ENCODE measurements at places on chromosomes 12 and 14.

DNA sequence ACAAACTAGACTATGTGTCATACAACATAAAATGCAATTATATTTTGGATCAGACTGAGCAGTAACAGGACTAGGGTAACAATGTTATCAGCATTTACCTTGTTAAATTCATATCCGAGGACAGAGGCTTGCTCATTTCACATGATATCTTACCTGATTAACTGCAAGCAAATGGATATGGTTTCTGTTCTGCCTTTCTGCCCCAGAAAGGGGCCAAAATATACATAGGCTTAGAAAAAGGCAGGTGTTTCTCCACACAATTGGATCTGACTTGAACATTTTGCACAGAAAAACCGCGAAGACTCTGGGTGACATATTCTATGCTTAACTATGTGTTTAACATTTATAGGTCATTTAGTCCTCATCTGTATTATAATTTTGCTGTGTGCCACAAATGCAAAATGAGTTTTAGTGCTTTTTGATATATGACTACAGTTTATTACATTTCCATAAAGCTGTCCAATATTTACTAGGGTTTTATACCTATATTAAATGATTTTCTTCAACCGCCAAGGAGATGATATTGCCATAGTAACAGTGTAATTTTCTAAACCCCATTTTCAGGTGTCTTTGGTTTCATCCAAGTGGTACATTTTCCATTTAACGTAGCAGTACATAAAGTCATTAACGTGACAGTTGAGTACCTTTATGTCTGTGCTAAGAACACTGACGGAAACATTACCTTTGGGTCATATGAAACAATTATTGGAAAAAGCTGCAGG, 249.3 kb upstream of the KRR1 start:
- DNase-seq: no peak

- DNase-seq: no peak
Observed at GRCh38 chr12:107109726-107110719, 16.7 kb upstream of the CRY1 start.

DNA sequence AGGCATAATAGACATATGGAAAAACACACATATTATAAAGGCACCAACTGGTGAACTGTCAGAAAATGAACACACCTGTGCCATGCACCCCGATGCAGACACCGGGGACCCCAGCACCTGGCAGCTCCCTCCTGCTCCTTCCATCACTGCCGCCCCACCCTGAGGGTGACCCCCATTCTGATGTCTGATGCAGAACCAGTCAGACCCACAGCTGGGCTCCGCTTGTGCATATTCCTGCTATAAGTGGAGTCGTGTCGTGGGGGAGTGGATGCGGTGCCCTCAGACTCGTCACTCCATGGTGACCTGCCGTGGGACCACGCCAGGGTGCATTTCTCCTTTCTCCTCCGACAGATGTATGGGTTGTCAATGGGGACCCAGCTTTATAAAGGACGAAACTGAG, 45.7 kb upstream of the MEG3 start:
- no peak for DNase-seq

DNA sequence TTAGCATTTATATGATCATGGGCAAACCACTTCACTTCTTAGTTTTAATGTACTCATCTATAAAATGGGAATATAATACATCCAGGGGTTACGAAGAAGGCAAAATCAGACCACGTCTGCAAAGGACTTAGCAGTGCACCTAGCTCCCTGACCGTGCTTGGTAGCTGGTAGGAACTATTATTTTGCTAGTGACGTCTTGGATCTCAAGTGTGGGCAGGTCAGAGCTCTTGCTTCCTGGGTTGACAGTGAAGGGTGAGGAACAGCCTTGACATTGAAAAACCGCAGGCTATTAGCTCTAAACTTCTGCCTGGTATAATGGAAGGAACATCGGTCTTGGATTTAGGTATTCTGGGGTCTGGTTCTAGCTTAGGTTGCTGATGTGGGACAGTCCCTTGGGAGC, 89.3 kb upstream of the MED13L start:
- DNase-seq: no peak

DNA sequence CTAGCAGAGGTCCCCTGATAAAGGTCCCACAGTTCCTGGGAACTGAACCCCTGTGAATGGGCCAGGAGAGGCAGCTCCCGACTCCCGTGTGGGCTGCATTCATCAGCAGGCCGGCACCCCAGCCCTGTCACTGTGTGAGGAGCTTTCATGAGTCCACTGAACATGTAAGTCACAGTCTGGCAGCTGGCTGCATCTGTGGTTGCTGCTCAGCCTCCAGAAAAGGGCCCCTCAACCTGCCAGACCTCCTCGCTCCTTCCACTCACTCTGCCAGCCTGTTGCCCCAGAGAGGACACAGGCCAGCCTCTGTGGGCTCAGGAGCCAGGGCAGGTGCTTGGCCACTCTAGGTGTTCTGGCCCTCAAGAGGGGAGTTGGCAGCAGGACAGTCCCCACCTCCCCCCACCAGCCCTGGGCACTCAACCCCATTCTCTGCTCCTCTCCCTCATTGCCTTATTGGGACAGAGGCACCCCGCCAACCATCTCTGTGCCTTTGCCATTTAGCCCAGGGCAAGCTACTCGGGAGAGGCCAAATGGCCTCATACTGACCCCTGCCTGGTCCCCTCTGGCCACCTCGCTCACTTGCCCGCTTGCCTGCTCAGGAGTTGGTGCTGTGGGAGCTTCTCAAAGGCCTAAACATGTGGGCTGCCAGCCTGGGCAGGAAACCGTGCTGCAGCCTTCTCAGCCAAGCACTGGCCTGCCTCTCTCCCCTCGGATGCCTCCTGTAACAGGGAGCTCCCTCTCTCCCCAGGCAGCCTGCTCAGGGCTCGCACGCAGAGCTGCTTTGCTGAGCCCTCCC, 1.9 kb downstream of the RTL1 start:
- no peak for DNase-seq

GRCh38 chr12:6934110-6934509, 6.4 kb downstream of the ATN1 start:
- DNase-seq: no peak

- peak; percentile 41 for DNase-seq
Observed at GRCh38 chr14:105448706-105449111, 25.9 kb upstream of the CRIP2 start.

- no peak for DNase-seq
Observed at GRCh38 chr12:64876388-64877071, 52.1 kb downstream of the TBC1D30 start.

- DNase-seq: no peak
Observed at GRCh38 chr12:85448548-85449139, 168.6 kb downstream of the ALX1 start.

- DNase-seq: no peak
Observed at GRCh38 chr12:49776413-49776812, 35.1 kb downstream of the TMBIM6 start.

DNA sequence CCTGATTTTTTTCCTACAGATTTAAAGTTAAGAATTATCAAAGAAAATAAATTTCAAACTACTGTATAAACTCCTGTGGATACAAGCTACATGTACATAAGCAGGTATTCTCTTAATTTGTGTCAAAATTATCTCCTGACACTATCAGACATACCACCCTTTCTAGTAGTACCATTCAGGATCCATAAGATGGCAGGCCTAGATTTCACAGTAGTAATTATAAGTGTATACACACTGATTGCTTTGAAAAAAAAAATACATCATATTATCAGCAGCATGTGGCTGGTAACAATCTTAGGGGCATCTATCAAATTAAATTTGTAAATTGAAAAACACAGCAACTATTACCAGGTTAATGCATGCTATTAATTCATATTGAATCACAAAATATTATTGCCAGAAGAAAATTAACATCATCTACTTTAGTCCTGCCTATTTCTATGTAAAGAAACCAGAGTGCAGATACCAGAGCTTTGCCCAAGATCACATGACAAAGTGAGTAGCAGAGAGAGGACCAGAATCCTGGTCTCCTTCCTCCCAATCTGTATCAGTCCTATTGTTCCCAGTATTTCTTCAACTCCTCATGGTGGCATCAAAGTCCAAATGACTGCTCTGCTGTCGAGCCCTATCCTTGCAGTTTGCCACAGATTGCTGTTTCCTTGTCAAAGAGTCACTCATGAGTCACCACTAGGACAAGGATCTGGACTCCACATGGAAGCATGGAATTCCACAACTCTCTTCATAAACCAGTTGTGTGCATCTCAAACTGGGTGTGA, 27.7 kb upstream of the CALM1 start:
- no peak for DNase-seq

GRCh38 chr12:6069437-6070093, 54.9 kb downstream of the VWF start:
- DNase-seq: no peak

- no peak for DNase-seq
Observed at GRCh38 chr12:5612556-5613410, 180.9 kb downstream of the NTF3 start.

DNA sequence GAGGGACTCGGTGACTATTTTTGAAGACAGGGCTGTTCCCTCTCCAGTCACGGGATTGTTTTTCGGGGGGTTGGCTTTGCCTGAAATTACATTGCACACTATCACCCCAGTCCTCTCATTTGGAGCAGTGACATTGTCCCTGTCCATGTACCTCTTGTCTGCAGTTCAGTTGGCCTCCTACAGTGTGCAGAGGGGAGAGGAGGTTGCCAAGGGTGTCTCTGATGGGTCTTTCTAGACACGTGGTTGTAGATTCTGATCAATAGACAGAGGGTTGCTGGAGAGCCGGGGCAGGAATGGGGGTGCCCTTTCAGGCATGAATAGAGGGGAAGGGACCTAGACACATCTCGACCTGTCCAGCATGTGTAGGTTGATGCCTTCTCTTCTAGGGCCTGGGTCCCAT, 1.2 kb downstream of the TMEM120B start:
- DNase-seq: no peak

DNA sequence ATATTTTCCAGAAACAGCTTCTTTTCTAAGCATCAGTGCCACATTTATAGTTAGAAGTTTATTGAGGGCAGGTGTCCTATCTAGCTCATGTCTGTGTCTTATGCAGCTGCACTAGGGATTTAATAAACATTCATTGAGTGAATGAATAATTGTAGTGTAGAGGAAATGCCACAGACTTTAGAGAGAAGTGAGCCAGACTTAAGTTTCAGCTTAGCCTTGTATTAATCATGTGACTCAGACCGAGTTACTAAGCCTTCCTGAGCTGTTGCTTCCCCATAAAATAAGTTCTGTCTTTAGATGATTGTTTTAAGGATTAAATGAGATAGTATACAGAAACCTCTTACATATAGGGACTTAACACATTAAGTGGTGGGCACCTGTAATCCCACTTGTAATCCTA, 236.1 kb upstream of the DDHD1 start:
- DNase-seq: no peak

GRCh38 chr12:19036673-19037357, 92.7 kb upstream of the PLEKHA5 start:
- DNase-seq: no peak

GRCh38 chr14:103188810-103189480, 65.7 kb downstream of the TNFAIP2 start:
- DNase-seq: no peak

- DNase-seq: peak; percentile 32
Observed at GRCh38 chr12:117968826-117969659, at the start of gene KSR2. Gene KSR2, minus strand, starts transcription at chr12:117968990. Its CDS starts 735 bp downstream, at chr12:117968255.

DNA sequence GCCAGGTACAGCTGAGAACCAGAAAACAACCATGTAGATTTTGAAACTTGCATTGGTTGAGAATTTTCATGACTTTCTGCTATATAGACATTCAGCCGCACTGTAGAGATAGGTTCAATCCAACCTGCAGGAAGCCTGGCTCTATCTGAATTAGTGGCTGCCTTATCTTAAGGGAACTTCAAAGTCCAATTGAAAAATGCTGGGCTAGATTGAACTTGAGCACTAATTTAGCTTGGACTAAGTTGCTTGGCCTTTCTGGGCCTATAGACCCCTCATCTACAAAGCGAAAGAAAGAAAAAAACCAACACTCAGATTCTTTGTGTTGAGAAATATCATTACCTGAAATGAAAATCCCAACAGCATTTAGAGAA, 332.4 kb downstream of the NUAK1 start:
- no peak for DNase-seq

DNA sequence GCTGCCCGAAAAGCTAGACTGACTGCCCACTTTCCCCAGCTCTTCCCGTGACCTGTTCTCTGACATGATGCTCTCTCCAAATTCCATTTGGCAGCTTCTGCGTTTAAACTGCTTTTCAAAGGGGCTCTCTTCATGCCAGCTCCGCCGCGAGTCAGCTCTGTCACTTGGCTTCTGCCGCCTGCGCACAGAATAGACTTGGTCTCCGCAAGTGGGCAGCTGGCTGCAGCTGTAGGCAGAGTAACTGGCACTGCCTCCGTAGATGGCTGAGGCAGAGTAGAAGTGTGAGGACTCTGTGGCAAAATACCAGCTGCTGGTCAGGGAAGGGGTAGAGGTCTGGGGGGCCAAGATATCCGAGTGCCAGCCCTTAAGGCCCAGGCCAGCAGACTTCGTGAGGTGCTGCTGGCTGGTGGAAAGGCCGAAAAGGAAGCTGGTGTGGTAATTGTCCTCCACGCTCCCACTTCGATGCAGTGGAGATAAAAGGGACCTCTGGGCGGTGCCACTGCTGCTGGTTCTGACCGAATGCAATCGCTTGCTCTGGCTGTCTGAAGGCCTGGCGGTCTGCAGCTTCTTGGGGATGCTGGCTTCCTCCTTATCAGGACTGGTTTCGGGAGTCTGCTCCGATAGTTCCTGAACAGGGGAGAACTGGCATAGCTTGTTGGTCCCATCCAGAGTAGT, 85.7 kb downstream of the DUSP16 start:
- DNase-seq: no peak

- DNase-seq: no peak
Observed at GRCh38 chr14:73740618-73741326, 26.6 kb upstream of the PNMA1 start.

DNA sequence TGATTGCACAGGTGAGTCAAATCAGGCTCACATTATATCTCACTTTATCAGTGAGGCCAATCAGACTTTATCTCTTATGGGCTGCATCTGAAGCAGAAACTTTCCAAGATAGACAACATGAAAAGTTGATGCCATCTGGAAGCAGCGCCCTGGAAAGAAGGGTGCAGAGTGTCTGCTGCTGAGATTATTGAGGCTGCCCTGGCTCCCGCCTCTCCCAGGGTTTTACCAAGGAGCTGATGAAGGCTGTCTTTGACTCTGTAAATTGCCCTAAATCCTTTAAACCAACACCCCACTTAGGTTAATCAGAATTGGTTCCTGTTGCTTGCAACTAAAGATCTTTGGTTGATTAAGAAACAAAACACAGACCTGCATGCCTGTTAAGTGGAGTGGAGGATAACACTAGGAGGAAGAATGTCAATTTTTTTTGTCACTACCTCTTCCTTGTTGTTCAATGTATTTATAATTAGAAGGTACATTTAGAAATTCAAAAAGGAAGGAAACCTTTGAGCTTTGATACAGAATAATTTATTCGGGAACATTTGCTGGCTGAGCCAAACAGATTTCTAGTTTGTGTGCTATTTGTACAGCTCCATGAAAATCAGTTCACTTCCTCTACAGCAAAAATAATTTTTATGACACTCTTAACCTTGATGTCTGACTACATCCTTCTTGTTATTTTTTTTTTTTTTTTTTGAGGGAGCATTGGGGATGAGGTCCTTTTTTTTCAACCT, 104.1 kb downstream of the VEZT start:
- DNase-seq: no peak

- DNase-seq: no peak
Observed at GRCh38 chr12:25993901-25994651, 35.6 kb downstream of the RASSF8 start.

- no peak for DNase-seq
Observed at GRCh38 chr12:65911321-65911720, 87.0 kb downstream of the HMGA2 start.

- no peak for DNase-seq
Observed at GRCh38 chr12:100490056-100490455, 16.4 kb downstream of the NR1H4 start.

Measured in stimulated activated CD4-positive, alpha-beta T cell treated with anti-CD3 and anti-CD28 coated beads, TNF-alpha, amount 100 ng/mL, for 4 hours (primary cell).